ENCODE measurements at places on chromosomes 3 and 15.

DNA sequence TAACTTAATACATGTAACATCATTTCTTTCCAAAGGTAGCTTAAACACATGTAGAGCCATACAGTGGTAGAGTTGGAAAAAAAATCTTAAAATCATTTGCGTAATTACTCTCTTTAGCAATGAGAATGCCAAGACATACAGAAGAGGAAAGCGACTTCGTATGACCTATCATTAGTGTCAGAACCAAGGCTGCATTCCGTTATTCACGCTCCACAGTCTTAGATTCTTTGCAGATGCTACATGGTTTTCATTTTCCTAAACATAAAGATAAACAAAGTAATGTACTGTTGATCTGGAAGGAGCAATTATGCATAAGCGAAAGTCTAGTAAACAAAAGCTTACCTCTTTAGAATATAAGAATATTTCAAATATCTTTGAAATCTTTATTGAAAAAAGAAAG is 410.3 kb upstream of the TPRG1 start:
- DNase-seq, result no peak

DNA sequence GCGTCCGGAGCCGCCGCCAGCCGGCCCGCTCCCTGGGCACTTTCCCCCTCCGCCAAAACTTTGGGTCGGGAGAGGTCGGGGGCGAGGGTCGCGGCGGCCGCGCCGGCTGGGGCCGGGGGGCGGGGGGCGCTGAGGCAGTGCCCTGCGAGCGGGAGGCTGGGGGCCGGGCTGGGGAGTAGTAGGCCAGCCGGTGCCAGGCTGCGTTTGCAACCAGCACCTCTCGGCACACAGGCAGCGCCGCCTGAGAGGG is 452 bp downstream of the BBX start:
- no peak for DNase-seq

DNA sequence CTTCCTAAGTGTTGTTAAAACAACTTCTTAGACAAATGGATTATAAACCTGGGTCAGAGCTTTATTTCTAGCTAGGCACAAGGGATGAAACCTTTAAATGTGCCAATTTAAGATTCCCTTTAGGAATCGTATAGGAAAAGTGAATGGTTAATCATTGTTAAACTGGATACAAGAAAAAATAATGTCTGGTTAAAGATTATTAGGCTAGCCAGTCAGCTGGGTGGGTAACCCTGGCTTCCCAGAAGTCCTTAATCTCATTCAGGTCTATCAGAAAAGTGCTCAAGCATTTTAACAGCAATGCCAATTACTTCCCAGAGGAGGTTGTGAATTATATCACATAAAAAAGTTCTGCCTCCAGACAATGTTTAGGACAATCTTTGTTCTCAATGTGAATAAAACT is 37.6 kb downstream of the NANOGP8 start:
- no peak for DNase-seq

DNA sequence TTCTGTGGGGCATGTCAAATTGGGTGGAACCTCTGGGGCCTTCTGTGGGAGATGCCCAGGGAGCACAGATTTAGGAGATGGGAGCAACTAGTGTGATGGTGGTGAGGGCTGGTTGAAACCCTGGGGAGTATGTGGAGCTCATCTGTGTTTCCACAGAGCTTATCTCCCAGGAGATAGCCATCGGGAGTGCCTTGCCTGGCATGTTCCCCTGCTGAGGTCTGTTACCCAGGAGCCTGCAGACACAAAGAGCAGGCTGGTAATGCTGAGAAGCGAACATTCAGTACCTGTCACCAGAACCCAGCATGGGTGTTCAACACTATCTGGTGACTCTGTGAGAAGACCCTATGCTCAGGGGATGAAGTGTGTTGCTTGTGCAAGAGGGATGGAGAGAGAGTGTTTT is 85.0 kb downstream of the CLSTN2 start:
- DNase-seq, result no peak

GRCh38 chr3:134709561-134710312 is 58.9 kb upstream of the KY start:
- no peak for DNase-seq

DNA sequence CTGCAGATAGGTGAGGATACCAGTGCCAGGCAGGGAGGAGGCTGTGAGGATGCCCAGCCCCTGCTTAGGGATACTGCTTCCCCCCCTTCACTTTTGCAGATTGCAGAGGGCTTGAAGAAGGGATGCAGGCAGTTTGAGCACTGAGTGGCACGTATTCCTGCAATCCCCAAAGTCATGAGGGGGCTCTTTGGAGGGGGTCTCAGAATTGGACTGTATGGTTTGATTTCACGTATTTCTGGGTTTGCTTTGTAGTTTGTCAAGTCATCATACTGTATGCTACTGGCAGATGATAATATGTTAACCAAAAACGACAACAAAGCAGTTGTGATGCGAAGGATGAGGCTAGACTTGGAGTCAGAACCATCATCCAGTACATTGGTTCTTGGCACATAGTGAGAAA is 28.1 kb downstream of the CHST14 start:
- DNase-seq, result no peak

DNA sequence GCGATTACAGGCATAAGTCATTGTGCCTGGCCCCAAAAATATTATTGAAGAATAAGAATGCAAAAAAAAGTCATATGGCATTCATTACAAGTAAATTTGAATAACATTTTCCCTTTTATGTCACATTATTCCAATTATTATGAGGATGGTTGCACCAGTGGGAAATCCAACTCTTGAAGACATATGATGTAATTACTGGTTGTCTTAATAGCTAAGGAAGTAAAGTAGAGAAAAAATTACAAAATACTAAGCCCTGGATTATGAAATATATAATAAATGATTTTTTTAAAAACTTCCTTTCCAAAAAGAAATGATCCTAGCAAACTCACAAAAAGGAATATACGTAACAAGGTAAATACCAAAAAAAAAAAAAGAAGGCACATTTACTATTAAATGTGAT is 98.9 kb downstream of the FMN1 start:
- no peak for DNase-seq

GRCh38 chr3:32758375-32758753 is 59.4 kb upstream of the TRIM71 start:
- no peak for DNase-seq

- DNase-seq, result no peak
Measured at GRCh38 chr3:106247902-106248684, 379.3 kb upstream of the CBLB start.

GRCh38 chr15:44584162-44584749 is 47.3 kb downstream of the EIF3J start:
- DNase-seq, result no peak

DNA sequence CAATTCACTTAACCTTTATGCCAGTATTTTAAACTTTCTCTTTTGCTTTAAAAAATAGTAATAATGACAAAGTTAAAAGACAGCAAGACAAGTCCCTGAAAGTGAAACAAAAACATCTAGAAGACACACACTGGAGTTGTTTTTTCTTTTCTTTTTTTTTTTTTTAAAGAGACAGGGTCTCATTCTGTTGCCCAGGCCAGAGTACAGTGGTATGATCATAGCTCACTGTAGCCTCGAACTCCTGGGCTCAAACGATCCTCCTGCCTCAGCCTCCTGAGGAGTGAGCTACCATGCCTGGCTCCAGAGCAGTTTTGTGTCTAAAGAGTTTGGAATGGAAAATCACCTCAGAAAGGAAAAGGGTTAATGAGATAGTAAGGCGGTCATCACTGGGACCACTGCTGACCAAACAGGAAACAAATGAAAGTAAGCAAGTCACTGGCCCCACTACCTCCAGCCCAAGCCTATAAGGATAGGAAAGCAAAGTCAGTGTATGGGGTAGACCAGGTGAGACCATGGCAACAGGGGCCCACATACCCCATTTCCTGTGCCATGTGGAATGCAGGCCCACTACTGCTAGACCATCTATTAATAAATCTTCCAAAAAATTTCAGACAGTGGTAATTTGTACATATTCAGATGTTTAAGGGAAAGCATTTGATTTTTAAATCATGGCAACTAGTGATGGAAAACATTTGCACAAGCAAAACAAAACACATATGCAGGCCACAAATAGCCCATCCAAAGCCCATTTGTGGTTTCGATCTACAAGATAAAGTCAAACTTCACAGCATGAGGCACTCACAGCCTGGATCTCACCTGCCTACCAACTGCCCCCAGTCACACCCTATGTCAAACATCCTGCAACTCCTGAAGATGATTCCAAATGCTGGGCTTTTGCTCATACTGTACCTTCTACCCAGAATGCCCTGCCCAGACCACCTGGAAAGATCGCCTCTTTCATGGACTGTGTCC is 62.6 kb downstream of the OSBPL10 start:
- DNase-seq, result no peak

DNA sequence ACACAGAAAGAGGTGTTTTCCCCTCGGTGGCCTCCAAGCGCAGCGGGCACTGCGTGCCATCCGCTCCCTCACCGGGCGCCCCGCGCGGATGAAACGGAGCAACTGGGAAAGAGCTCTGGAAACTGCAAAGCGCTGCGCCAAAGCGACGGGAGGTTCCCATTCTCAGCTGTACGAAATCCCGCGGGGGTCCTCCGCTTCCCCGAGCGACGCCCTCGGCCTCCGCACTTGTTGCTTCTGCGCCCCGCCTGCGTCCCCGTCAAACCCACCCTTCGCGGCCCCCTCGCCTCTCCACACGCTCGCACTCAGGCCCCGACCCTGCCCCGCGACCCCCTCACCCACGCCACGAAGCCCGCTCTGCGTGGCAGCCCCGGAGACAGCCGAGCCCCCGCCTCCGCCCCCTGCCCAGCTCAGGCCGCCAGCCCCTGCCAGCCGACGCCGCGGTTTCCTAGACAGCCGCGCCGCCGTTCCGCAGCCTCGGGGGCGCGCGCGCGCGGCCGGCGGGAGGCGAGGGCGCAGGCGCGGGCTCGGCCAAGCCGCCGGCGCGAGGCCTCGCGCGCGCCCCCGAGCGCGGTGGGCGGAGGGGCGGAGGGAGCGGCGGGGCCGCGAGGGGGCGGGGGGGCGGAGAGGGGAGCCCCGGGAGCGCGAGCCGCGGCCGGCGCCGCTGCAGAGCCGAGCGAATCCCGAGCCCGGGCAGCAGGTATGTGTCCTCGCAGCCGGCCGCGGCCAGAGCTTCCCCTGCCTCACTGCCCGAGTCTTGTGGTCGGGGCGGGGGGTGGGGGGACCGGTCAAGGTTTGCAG is at the start of gene TMEM266:
Gene TMEM266 (plus strand): TSS at position 666 of the 798 bp plus-strand sequence. CDS start 74,279 bp downstream, outside the sequence.
- DNase-seq, result peak; percentile 67

GRCh38 chr15:93948726-93949125 is 282.6 kb upstream of the MCTP2 start:
- no peak for DNase-seq

GRCh38 chr3:30710017-30710416 is 103.6 kb downstream of the TGFBR2 start:
- DNase-seq, result no peak

DNA sequence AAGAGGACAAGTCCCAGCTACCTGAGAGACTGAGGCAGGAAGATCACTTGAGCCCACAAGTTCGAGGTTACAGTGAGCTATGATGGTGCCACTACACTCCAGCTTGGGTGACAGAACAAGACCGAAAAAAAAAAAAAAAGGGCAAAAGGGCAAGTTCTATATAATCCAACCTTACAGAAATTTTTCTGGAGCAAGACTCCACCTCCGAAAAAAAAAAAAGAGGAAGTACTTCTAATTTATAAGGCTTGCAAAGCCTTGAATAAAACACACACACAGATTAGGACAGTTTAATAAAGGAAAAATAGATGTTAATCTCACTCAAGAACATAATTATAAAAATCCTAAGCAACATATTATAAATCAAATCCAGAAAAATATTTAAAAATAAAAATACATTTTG is 14.4 kb upstream of the XYLB start:
- no peak for DNase-seq

DNA sequence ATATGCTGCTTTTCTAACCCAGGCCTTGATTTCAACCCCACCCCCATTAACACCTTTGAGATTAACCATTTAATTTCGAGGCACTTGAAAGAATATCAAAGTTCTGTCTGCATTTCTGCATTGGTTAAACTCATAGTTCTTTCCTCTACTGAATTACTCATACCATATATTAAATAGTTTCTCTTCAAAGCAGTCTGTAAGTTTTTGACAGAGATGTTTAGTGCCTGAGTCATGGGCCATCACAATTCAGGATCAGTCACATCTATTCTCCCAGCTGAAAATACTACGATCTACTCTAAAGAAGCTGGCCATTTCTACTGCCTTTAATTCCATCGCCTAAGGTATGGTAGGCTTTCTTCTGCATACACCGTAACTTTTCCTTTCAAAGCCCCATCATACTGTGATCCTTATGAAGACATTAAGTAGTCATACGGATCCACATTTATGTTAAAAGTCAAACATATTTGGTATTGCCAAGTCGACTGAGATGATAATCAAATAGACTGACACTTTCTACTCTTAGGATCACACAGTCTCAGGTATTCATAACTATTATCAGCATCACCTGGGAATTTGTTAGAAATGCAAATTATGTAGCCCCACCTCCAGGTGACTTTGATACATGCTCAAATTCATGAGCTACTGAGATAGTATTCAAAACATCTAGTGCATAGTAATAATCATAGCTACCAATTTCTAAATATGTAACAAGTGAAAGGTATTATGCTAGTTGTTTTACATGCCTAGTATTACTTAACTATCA is 489.4 kb upstream of the IL12A start:
- no peak for DNase-seq

GRCh38 chr3:37739579-37740290 is 121.9 kb upstream of the CTDSPL start:
- DNase-seq, result no peak

DNA sequence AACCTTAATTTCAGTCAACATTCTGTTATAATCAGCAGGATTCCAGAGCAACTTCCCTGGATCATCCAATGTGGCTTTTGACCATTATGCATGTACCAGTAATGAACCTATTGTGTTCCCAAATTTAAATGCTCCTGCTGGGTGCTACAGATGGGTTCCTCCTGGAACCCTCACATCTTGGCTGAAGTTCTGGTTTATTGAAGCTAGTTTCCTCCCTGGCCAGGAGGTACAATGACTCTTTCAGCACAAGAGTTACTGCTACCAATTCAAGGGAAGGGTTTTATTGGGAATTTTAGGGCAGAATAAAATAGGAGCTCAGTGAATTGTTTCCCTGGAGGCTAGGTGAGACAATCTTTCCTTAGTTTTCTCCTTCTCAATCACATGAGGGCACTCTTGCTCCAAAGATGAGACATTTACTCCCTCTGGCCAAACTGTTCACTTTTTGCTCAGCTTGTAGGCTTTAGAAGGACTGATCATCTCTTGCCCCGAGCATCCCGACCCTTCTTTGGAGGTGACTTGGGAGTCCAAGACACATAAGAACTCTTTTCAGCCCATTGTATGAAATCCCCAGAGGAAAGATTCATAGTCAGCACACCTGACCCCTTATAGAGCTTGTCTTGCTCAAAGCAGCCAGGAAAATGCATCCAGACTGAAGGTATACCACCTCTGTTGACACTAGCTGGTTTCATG is 8.8 kb upstream of the NPHP3 start:
- no peak for DNase-seq

DNA sequence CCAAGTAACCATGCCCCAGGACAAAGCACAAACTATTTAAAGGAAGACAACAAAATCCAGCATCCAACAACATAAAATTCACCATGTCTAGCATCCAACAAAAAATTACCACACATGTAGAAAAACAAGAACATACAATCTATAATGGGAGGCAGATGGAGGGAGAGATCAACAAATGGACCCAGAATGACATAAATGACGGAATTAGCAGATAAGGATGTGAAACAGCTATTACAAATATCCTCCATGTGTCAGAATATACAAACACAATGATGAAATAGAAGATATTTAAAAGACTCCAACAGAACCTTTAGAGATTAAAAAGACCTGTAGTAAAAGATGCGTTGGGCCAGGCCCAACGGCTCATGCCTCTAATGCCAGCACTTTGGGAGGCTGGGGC is 10.8 kb downstream of the LYSMD4 start:
- DNase-seq, result no peak

- DNase-seq, result no peak
Measured at GRCh38 chr15:94008104-94009074, 223.0 kb upstream of the MCTP2 start.

All from GM12891 (cell line).